ENCODE measurements at places on chromosomes 16 and 17.

DNA sequence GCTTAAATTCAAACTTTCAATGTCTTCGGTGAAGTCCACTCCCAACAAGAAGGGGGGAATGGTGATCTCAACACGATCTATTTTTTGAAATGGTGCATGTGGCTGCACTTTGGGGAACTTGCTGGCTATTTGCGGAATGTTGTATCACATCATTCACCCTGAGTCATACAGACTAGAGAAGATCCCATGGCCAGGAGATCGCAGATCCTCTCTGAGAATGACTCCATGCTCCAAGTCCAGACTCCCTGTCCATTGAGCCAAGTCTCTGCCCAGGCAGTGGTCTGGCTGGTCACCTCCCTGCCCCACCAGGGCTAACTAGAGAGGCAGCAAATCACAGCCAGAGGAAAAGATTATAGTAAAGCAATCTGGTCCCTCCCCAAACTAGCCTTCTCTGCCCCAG lies 120.6 kb downstream of the XYLT1 start:
- no peak for DNase-seq

DNA sequence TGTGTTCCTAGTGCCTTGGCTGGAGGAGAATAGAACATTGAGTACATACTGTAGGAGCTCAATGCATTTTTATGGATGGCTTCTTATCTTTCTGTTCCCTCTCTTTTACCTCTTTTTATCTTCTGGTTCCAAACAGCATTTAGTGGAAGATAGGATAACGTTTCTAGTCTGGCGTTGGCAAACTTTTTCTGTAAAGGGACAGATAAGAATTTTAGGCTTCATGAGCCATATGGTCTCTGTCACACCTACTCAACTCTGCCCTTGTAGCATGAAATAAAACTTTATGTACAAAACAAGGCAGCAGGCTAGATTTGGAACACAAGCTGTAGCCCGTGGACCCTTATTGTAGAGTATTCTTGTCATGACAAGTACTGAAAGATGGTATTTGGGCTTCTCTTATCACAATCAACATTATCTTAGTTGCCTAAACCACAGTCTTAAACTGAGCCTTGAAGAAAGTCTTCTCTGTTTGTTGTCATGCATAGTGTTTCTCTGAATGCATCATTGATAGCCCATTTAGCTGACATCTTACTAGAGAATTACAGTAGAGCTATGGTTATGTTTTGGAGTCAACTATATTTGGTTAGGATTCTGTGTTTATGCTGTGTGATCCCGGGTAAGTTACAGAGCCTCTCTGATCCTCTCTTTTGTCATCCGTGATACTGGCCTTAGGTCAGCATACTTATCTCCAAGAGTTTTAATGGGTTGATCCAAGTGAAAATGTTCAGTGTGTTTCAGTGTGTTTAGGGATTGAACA lies 80.2 kb downstream of the HS3ST4 start:
- DNase-seq = no peak

DNA sequence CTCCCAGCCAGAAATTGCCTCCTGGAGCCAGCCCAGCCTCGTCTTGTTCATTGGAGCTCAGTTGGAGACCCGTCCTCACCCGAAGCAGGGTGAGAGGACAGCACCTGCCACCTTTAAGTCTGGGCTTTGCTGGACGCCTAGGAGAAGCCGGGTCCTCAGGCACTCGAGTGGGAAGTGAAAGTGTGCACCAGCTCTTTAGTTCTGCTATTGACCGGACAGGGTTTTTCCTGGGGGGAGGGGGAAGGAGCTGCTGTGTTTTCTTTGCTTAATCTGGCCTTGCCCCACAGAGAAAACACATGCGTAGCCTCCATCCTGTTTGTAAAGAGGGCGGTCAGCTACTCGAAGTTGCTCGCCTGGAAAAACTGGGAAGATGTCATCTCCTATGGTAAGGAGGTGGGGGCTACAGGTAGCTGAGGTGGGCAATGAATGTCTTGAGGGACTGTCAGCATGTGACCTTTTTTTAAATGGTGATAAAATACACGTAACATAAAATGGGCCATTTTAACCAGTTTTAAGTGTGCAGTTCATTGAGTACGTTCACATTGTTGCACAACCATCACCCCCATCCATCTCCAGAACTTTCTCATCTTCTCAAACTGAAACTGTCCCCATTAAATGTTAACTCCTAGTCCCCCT lies 34.4 kb downstream of the CMIP start:
- no peak for DNase-seq

GRCh38 chr17:81189670-81190530 lies 23.9 kb upstream of the AATK start:
- no peak for DNase-seq

GRCh38 chr17:16939606-16940115 lies 32.3 kb downstream of the TNFRSF13B start:
- no peak for DNase-seq

GRCh38 chr16:3509470-3509928 lies 8.7 kb downstream of the CLUAP1 start:
- DNase-seq = peak; percentile 44

- no peak for DNase-seq
These were observed 33.3 kb upstream of the METTL9 start for GRCh38 chr16:21565861-21566669.

GRCh38 chr17:48012151-48012520 lies 25.5 kb downstream of the COPZ2 start:
- DNase-seq = peak; percentile 52

DNA sequence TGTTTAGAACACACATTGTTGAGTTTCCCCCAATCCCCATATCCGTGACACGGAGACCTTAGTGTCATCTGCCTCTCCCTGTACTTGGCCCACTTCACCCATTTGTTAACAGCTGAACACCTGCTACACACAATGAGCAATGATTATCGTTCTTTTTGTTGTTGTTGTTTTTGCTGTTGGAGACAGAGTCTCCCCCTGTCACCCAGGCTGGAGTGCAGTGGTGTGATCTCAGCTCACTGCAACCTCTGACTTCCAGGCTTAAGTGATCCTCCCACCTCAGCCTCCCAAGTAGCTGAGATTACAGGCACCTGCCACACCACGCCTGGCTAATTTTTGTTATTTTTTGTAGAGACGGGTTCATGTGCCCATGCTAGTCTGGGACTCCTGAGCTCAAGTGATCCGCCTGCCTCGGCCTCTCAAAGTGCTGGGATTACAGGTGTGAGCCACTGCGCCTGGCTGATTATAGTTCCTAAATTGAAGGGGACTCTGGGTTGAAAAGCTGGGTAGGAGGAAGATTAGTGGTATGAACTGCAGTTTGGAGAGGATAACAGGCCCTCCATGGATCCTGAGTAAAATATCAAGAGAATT lies 21.6 kb downstream of the NDE1 start:
- no peak for DNase-seq

DNA sequence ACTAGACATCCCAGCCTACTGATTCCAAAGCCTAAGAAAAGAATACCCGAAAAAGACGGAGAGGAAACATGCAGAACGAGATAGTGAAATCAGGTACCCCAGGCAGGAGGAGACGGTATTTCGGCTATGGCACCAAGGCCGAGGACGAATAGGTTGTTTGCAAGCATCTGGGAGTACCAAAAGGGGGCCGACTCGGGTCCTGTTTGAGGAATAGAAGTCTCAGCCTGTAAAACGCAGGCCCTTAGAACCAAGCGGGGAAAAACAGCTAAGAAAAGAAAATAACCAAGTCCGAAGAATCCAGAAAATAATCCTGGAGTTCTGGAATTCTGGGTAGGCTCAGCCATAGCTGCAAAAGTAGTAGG lies 537 bp downstream of the SLC35B1 start:
- DNase-seq = no peak

GRCh38 chr17:16378636-16379282 lies 2.1 kb upstream of the UBB start:
- no peak for DNase-seq

DNA sequence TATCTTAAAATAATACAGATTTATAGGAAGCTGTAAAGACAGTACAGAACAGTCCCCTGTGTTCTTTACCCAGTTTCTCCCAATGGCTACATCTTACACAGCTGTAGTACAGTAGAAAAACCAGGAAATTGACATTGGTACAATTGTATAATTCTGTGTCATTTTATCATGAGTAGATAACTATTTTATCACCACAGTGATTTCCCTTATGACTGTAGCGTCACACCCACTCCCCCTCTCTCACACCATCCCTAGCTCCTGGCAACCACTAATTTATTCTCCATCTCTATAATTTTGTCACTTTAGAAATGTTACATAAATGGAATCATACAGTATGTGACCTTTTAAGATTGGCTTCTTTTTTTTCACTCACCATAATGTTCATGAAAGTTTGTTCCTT lies 30.9 kb downstream of the CLTC start:
- DNase-seq = no peak

DNA sequence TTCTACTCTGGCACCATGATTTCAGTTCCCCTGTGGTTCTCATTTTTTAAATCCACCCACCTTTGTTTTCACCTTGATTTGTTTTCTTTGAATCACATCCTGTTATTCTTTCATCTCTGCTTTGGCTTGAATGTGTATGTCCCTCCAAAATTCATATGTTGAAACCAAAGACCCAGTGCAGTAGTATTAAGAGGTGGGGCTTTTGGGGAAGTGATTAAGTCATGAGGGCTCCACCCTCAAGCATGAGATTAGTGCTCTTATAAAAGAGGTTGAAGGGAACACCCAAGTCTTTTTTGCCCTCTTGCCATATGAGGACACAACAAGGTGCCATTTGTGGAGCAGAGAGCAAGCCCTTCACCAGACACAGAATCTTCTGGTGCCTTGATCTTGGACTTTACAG lies 382.3 kb downstream of the SLC39A11 start:
- DNase-seq = no peak

DNA sequence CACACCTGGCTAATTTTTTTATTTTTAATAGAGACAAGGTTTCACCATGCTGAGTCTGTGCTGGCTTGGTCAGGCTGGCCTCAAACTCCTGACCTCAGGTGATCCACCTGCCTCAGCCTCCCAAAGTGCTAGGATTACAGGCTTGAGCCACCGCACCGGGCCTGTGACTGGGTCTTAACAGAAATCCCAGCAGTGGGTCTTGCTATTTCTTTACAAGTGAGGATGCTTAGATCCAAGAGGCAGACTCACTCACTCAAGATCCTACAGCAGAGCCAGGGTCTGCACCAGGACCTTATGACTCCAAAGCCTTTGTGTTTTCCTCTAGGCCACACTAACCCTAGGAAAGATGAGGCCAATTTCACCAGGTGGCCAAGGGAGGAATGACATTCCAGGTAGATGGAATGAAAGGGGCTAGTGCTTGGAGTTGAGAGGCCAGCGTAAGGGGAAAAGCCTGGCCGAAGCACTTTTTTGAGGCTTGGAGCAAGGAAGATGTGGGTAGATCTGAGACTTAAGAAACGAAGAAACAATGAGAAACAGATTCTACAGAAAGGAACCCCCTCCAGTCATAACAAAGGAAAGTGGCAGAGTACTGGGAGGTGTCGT lies 5.7 kb upstream of the STAT5A start:
- no peak for DNase-seq

DNA sequence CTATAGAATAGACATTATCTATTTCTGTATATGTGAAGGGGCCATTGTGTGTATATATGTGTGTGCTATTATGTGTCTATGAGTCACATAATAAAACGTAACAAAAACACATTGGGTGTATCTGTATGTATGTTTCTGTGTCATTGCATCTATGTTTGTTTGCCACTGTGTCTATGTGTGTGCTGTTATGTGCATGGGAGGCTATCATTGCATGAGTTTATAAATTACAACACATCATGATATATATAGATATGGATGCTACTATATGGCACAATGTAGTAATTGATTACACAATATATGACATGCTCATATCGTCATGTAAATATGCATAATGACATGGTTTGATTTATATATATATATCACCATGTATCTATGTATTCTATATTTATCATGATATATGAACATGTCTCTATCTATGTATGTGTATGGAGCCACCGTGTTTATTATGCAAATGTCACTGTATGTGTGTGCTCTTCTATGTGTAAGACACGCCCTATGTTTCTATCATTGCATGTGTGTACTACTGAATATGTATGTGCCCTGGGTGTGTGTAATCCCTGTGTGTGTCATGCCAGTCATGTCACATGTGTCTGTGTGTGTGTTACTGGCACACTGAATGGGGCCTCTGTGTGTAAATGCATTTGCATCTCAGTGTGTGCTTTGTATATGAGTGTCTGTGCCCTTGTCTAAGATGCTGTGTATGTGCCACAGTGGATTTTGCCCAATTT lies 1.4 kb upstream of the TSPOAP1 start:
- peak; percentile 78 for DNase-seq

DNA sequence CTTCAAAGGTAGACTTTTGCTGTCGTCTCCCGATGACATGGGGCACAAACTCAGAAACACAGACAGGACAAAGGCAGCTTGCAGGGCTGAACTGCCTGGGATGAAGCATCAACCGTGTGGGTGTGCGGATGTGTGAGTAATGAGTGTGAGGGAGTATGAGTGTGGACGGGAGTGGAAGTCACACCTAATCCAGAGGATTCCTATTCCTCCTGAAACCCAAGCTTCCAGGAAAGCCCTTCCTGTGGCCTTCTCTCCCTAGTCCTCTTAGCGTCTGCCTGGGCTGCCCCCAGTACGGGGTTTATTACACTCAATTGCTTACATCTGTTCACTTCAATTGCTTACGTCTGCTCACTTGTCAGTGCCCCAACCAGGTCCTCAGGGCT lies 2.3 kb upstream of the IL4R start:
- no peak for DNase-seq

DNA sequence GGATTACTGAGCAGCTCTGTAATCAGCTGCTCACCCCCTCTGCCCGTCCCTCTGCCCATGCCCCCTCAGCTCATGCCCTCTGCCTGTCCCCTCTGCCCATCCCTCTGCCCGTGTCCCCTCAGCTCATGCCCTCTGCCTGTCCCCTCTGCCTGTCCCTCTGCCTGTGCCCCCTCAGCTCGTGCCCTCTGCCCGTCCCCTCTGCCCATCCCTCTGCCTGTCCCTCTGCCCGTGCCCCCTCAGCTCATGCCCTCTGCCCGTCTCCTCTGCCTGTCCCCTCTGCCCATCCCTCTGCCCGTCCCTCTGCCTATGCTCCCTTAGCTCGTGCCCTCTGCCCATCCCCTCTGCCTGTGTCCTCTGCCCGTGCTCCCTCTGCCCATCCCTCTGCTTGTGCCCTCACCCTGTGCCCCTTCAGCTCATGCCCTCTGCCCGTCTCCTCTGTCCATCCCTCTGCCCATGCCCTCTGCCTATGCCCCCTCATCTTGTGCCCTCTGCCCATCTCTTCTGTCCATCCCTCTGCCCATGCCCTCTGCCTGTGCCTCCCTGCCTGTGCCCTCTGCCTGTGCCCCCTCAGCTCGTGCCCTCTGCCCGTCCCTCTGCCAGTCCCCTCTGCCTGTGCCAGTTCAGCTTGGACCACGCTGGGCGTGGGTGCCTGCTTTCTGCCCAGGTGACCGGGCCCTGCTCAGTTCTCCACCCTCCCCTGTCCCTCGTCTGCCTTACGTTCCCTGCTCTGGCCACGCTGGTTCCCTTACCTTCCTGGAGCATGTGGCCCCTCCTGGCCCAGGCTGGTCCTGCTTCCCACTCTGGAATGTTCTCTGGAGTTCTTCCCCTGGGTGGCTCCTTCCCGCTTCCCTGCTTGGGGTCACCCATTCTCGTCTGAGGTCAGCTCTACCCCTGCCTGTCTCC lies 97.6 kb downstream of the NPIPB11 start:
- no peak for DNase-seq

DNA sequence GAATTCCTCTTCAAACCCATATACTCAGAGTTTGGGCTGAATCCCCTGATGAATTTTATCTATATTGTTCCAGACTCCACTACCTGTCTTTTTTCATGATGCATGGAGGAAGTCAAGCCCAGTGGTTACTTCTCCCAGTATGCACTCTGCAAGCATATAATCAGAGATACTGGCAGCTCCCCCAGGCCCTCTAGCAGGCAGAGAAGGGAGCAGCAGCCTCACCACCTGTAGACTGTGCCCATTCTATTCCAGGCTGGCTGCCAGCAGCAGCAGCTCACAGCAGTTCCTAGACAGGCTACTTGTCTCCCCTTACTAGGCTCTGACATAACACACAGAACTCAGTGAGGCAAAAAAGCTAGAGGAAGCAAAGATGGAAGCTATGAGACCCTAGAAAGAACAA lies 3.4 kb downstream of the MKS1 start:
- no peak for DNase-seq

Measured in stimulated activated effector memory CD8-positive, alpha-beta T cell treated with anti-CD3 and anti-CD28 coated beads, Interleukin-12 subunit alpha, Interleukin-12 subunit beta, amount 100 ng/mL, for 72 hours (primary cell).